PC-3 (cell line): ENCODE measurements at places on chromosomes 2 and 18.

- DNase-seq, result peak; percentile 66
Measured at GRCh38 chr2:44429034-44429433, 67.3 kb downstream of the CAMKMT start.

- no peak for DNase-seq
Measured at GRCh38 chr2:26561376-26561775, 79.8 kb downstream of the CIB4 start.

DNA sequence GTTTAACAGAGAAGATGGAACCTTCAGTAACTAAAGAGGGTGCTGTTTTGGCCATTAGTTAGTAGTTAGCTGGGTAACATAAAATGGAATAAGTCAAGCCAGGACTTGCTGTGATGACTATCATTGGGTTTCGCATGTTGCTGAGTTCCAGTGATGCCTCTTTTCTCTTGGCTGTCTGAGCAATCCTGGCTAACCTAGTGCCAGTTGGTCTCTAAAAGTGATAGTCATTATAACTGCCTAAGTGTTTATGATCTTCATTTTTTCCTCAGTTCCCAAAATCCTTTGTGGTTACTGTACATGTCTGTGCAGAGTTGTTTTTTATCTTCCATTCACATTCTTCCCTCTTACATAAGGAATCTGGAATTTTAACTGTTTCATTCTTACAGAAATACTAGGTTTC lies 33.4 kb downstream of the WDR43 start:
- DNase-seq, result no peak

- peak; percentile 10 for DNase-seq
Measured at GRCh38 chr2:15388406-15389325, 172.5 kb downstream of the NBAS start.

DNA sequence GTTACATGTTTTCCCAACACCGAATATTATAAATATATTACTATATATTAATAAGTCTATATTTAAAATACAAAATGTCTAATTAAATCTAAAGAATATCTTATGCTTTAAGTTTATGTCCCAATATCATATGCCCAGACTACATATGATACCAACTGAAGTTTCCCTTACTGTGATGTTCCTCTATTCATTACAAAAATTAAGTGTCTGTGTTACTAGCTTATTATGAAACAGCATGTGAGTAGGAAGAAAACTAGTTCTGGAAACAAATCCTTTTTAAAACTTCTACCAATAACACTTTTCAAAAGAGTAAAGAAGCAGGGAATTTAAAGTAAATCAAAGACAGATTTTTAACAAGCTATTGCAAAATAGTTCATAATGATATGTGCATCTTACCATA lies 17.8 kb downstream of the HNRNPLL start:
- DNase-seq, result no peak

DNA sequence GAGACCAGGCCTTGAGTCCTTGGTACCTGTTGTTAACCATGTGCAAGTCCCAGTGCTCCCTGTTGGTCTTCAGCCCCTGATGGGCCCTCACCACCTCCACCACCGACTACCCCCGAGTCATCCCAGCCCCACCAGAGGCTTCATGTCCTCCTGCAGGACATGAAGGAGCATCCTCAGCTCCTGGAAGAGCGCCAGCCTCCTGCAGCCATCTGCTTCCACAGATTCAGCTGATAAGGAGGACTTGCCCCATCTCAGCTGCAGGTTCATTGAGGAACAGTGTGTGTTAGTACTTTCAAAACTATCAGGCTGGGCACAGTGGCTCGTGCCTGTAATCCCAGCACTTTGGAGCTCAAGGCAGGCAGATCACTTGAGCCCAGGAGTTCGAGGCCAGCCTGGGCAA lies 151.9 kb downstream of the ATP9B start:
- DNase-seq, result no peak

- no peak for DNase-seq
Measured at GRCh38 chr2:178069551-178069950, 3.0 kb downstream of the PDE11A start.

- DNase-seq, result peak; percentile 29
Measured at GRCh38 chr2:102489646-102490045, 16.6 kb downstream of the SLC9A4 start.

DNA sequence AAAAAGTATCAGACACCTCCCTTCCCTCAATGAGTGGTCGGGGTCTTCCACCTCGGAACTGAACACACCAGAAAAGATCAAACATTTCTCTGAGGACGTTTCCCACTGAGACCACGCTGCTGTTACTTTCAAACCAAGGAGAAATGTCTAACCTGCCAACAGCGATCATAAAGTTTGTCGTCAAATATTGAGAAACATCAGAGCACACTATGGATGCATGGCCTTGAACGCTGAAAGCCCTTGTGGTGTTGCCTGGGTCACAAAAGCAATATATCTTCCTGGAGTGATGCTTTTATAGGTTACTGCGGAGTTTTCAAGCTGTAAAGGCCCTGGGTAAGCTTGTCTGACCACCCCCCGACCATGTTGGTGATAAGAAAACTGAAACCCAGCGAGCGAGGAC lies 70.2 kb upstream of the ID2 start:
- DNase-seq, result no peak

DNA sequence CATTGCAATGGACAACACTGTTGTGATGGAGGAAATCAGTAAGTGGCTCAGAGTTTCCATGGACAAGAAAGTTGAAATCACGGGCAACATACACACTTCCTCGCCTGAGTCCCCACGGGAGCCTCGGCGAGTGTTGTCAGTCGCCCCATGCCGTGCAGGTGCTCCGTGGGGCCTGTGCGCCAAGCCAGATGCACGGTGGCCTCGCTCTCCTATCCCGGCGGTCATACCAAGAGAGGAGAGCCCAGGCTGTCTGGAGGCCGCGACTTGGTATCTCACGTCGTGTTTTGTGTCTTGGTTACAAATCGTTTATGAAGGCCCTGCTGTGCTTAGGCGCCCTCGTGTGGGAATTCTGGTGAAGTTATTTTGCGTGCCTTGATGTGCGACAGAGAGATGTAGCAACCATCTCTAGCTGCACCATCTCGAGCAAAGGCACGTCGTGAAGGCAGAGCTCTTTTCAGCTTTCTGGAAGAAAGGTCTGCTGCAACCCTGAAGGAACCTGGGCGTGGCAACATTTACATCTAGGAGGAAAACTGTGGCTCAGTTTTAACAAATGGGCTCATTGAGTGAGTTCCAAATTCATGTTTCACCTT lies 21.8 kb downstream of the ATG4B start:
- peak; percentile 49 for DNase-seq

GRCh38 chr2:109134741-109135358 lies 5.8 kb downstream of the SH3RF3 start:
- DNase-seq, result no peak

GRCh38 chr2:98263362-98263761 lies 82.9 kb upstream of the CNGA3 start:
- no peak for DNase-seq

- DNase-seq, result no peak
Measured at GRCh38 chr2:110716959-110717645, 15.3 kb upstream of the ACOXL start.

- DNase-seq, result no peak
Measured at GRCh38 chr2:37917281-37918228, 7.5 kb upstream of the RMDN2 start.

DNA sequence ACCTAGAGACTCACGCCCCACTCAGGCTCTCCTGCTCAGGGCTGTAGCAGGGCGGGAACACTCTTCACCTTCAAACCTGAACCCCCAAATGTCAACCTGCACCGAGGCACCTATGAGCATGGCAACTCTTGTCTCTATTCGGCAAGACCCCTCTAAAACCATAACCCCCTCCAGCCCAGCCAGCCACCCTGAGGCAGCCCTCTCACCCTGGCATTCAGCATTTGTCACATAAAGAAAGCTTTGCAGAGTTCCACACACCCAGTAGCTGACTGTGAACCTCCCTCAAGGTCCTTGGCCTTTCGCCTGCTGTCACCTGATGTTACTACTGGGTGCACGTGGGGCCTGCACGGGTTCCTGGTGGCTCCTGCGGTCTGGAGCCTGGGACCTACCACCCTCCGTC lies 97.2 kb upstream of the ALKAL2 start:
- DNase-seq, result no peak

- DNase-seq, result peak; percentile 80
Measured at GRCh38 chr2:207474863-207475485, 54.8 kb upstream of the CREB1 start.

DNA sequence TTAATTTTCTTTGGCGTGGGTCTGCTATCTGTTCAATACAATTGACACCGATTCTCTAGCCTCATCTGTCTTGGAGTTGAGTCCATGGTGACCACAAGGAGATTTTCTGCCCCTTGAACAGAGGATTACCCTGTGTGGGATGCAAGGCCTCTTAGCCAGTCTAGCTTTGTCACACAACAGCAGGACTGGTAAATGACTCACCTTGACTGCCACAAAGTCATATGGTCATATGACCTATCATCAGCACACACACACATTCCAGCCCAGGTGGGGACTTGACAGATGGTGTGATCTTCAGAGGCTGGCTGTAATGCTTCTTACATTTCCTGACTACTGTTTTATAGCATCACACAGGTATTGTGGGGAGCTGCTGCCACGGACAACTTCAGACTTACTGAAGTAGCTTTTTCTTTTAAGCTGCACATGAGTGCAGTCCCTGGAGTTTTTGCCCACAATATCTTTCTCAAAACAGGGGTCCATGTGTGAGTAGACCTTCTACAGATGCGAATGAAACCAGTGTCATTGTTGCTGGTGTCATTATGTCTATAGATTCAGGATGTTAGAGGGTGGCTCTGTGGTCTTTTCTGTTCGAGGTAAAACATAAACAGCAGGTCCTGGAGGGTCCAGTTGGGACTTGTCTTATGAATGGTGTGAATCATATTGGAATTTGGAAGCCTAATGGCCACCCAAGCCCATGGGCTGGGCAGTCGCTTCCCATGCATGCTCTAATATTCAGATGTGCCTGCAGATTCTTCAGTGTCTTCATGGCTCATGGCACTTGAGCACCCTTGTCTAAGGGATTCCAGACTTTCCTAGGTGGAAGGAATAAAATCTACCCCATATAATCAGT lies 18.6 kb upstream of the ACOXL start:
- peak; percentile 50 for DNase-seq

DNA sequence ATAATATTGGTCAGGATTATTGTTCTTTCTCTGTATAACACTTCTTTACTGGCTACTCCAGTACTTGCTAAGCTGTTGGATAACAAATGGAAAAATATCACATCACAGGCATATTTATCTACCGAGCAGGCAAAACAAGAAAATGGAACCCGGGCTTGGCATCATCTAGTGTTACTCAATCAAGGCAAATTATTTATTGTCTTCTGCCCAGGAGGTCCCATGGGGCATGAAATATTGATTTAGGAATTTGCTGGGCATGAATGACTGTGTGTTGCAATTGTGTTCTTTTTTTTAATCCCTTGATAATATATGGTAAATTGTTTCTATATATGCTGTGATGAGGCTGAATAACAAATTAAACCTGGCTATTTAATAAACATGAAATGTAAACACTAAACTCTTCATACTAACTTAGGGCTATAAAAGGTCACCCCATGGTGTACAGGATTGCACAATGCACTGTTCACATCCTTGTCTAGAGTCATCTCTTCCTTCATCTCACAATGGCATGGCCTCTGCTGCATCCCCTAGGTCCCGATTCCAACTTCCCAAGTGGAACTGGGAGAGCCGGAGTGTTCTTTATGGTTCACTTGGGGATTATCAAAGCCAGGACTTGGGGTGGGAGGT lies 2.2 kb upstream of the PARD3B start:
- DNase-seq, result no peak

DNA sequence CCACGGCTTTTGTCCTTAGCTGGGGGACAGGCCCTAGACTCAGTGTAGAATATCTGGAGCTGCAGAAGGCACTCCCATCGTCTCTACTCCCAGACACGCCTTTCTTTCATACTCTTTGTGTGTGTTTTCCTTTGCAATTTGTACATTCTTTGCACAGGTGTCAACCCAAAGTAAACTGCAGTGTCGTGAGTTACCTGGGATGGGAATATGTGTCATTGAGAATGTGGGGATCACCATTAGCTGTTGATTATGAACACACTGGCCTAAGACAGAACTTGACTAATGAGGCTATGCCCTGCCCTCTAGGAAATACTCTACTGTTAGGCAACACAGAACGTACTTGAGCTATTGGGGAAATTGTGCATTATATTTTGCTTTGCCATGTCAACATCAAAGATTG lies 233.3 kb downstream of the SETBP1 start:
- DNase-seq, result no peak

- DNase-seq, result no peak
Measured at GRCh38 chr2:225112362-225113126, 70.3 kb upstream of the DOCK10 start.

DNA sequence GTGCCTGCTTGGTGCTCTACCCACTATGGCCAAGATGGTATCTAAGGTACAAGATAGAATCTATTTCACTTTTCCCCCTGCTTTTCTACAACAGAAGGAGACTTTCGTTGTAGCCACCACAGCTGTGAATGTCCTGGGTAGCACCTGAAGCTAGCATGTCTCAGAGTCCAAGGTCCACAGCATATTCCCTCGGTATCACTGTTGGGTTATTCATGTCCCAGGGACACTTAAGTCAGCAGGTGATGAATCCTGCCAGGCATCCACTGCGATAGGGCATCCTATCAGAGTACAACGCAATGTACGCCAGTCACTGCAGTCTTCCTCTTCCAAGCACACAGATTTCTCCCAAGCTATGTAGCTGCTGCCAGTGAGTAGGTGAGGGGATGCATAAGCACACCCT lies 129.1 kb upstream of the LINC00305 start:
- no peak for DNase-seq

DNA sequence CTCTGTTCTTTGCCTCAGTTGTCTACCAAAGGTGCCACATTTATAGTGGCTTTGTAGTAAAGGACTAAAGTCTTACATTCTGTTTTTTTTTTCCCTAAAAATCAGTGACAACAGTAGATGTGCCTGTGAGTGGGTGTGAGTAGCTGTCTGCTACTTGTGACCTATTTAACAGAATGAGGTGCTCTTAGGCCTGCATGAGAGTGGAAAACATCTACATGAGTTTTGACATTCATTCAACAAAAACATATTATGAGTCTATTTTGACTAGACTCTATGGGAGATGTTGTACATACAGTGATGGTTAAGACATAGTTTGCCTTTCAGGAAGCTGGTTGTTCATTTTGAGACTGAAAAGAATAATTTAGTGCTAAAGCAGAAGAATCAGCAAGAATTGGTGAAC lies 36.7 kb downstream of the IL1R2 start:
- no peak for DNase-seq

- DNase-seq, result peak; percentile 28
Measured at GRCh38 chr18:54004828-54005227, 219.6 kb downstream of the MBD2 start.

DNA sequence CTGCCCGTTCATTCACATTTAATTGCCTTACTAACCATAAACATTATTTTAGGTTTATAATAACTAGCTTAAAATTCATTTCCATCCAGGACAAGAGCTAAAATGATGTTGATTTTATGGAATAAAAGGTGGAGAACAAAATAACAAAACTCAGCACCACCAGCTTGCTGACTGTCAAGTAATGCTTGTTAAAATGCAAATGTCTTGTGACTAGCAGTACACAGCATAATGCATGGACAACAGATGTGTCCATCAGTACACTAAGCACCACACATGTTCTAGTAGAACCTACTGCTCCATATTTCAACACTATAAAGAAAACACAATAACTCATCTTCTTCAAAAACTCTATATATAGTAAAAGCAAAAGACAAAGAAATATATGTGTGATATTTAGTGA lies 224.7 kb upstream of the SMAD7 start:
- no peak for DNase-seq

GRCh38 chr2:66460031-66460430 lies 25.1 kb downstream of the MEIS1 start:
- DNase-seq, result no peak
